ENCODE measurements at places on chromosomes 6 and 20.

GRCh38 chr6:137415127-137415833 lies 78.9 kb downstream of the OLIG3 start:
- DNase-seq = peak; percentile 5

- no peak for DNase-seq
Observed at GRCh38 chr6:154363821-154364220, 7.2 kb upstream of the IPCEF1 start.

GRCh38 chr6:150606647-150607328 lies 7.1 kb downstream of the PLEKHG1 start:
- DNase-seq = no peak

GRCh38 chr6:97133067-97133466 lies 149.9 kb downstream of the MMS22L start:
- DNase-seq = no peak

- DNase-seq = no peak
Observed at GRCh38 chr20:25083141-25083772, 1.3 kb upstream of the VSX1 start.

- DNase-seq = no peak
Observed at GRCh38 chr6:7165890-7166267, 58.1 kb downstream of the RREB1 start.

- DNase-seq = no peak
Observed at GRCh38 chr6:13243033-13243432, 85.3 kb downstream of the TBC1D7 start.

GRCh38 chr6:21887231-21888185 lies 294.0 kb downstream of the SOX4 start:
- no peak for DNase-seq

DNA sequence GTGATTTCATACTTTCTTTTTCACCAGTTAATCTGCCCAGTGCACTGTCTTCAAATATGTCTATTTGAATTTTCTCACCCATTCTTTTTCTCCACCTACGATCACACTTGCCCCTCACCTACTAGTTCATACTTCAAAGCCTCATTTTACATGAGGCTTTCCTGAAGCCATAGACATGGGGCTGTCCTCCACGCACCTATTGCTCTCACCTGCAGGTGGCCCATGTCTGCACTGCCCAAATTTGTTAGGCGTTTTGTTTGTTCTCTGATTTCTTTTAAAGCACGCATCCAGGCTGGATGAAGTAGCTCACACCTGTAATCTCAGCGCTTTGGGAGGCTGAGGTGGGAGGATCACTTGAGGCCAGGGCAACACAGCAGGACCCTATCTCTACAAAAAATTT lies 106.8 kb upstream of the RIPOR2 start:
- DNase-seq = no peak

DNA sequence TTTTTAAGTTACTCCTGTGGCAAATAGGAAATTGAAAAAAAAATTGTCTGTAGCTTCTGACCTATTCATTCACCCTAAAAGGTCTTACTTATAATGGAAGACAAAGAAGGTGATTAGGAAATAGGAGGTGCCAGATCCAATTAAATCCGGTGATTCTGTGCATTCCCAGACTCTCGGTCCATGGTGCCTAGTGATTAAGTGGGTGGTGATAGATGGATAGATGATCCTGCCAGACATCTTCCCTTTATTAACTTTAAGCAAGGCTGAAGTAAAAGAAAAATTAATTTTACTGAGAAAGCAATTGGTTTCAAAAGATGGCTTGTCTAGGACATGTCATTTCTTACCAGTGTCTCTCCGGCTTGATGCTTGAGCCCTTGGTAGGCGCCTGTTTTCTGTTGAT lies 80.0 kb downstream of the SH3BGRL2 start:
- no peak for DNase-seq

GRCh38 chr6:138485586-138486248 lies 13.6 kb downstream of the NHSL1 start:
- DNase-seq = no peak

DNA sequence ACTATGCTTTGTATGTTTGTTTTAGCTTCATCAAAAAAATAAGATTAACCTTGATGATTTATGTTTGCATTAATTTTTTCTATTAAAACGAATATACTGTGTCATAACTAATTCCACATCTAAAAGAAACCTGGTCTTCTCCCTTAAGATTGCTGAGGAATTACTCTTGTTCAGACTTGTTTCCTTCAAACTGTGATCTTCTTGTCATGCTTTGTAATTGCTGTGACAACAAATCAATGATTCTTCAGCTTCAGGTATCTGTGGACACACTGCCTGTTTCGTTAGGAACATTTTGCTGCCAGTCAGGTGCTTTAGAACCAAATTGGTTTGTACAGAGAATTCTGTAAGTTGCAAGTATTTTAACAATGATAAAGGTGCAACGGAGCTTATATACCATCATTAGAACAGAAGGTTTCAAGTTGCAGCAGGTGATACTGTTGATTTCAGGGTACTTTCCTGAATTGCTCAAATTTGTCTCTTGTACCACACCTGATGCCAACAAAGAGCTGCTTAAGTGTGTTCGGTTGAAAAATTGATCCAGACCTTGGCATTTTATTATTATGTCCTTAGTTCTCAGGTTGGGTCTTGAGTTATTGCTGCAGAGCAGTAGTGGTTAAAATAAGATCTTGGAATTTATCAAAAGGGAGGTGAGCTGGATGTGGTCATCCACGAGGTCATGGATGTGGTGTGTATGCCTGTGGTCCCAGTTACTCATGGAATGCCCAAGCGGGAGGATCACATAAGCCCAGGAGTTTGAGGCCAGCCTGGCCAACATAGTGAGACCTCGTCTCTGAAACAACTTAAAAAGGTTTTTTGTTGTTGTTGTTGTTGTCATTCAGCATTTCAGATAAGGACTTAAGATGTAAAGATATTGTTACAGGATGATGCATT lies 19.5 kb downstream of the SYTL3 start:
- no peak for DNase-seq

- DNase-seq = no peak
Observed at GRCh38 chr6:3636060-3636459, 115.5 kb downstream of the PXDC1 start.

- DNase-seq = no peak
Observed at GRCh38 chr6:153135681-153136080, 4.6 kb upstream of the RGS17 start.

GRCh38 chr6:72954716-72955115 lies 270.6 kb downstream of the KHDC1L start:
- DNase-seq = no peak

DNA sequence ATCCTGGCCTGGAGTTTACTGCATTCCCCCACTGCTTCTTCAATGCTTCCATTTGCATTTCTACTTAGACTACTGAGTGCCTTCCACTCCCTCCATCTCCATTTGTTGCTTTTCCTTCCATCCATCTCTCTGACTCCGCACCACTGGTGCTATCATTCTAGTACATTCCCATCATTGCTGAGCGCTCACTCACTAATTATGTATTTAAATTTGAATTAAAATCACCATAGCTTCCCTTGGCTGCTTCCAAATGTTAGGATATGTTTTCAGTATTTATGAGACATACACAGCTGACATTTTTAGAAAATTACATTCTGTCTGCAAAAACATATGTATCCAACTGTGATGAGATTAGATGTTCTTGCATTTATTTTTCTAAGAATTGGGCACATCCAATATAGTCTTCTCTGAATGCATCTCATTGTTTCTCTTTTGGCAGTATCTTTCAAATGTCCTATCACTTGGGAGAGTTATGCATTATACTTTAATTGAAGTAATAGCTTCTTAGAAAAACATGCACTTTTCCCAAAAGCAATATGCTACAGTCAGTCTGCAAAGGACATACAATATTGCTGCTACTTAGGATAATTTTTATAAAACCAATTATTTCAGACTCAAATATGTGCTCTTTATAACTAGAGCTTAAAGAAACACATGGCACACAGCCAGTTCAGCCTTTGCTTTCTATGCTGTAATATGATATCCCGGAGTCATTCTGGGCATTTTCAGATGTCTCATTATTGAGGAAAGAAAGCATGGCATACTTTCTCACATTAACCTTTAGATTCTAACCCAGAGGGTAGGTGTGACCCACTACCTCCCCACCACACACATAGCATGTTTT lies 12.1 kb upstream of the COL21A1 start:
- DNase-seq = no peak

DNA sequence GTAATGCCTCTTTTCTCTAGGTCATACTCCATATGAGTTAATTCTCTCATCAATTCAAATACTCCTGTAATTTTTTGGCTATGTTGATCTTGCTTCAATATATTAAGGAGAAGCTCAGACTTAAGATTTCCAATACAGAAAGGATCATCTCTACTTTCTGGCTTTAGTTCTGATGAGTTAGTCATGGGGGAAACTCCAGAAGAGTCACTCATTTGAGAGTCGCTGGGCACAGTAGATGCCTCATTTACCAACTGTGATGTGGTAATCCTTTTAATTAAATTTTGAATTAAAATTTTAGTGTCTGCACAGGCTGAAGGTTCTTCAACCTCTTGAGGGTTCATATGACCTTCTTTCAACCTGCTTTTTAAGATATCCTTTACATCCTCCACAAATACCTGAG lies 38.5 kb downstream of the DST start:
- DNase-seq = no peak

- no peak for DNase-seq
Observed at GRCh38 chr6:69494595-69494994, 302.2 kb downstream of the LMBRD1 start.

- DNase-seq = no peak
Observed at GRCh38 chr6:168645326-168645725, 204.3 kb downstream of the SMOC2 start.

DNA sequence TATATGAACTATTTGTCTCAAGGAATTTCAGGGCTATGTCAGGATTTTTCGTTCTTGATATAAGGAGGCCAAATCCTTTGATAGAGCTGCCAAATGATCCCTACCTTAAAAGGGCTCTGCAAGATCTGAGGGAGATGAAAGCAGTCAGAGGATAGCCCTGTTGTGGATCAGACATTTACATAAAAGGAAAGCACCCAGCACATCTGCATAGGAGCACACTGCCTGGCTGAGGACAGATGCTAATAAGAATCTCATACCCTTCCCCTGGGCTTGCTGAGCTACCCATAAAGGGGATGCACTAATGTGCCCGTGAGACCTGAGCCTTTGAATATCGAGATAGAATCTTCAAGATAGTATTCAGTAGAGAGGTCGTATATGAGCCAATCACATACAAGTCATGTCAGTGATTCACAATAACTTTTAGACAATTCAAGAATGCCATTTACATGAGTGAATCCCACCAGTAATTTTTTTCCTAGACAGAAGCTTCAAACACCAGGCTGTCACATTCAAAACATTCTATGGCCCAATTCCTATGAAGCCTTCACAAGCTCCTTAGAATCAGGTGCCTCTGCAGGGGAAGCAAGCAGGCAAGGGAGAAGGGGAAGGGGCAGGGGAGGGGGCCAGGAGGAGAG lies 71.1 kb downstream of the STMND1 start:
- DNase-seq = no peak

- DNase-seq = no peak
Observed at GRCh38 chr6:78746457-78746856, 120.9 kb upstream of the IRAK1BP1 start.

- DNase-seq = no peak
Observed at GRCh38 chr20:50464026-50464724, 46.0 kb upstream of the PTPN1 start.

DNA sequence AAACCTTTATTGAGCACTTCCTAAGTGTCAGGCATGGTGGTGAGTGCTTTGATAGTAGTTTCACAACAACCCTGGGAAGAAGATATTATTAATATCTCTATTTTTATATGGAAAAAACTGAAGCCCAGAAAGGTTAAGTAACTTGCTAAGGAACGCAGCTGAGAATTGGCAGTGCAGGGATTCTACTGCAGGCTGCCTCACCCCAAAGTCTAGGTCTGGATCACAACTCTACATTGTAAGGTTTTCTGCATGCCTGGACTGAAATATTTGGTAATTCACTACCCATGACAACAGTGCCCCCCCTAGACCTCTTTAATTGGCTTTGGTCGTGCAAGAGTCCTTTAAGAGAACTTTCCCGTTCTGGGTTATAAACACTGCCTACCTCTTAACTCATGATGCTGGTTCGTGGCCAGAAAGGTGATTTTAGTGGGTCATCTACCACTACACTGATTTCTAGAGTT lies 67.1 kb upstream of the KCNQ5 start:
- DNase-seq = no peak

DNA sequence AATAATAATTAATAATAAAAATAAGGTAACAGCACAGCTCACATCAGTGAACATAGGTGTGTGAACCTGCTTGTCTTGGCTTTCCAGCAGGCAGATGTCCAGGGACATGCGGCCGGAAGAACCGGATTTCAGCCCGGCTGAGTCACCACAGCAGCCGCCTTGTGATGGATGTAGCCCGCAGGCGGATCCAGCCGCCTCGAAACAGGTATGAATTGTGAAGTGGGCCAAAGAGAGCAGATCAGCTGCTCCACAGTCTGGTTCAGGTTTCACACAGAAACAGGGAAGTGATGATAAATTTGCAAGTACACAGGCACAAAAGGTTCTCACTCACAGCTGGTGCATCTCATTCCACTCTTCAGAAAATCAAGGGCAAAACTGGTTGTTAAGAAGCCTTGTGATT lies 55.1 kb downstream of the ID4 start:
- no peak for DNase-seq

- no peak for DNase-seq
Observed at GRCh38 chr6:7604506-7604905, 14.5 kb downstream of the SNRNP48 start.

DNA sequence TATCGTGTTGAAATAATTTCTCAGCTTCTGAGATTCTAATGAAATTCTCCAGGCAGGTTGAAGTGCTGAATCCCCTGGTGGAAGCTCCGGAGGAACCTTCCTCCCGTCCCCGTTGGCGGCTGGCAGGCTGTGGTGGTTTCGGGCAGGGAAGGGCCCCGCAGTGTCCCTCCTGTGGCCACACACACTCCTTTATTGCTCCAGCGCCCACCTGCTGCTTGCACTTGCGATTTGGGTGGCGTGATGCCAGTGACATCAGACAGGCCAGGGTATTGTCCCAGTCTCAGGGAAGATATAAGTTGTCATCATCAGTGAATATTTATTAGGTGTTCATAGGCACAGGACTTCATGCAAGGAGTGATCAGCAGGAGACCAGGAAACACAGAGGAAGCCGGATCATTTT lies 530.4 kb downstream of the QKI start:
- no peak for DNase-seq

DNA sequence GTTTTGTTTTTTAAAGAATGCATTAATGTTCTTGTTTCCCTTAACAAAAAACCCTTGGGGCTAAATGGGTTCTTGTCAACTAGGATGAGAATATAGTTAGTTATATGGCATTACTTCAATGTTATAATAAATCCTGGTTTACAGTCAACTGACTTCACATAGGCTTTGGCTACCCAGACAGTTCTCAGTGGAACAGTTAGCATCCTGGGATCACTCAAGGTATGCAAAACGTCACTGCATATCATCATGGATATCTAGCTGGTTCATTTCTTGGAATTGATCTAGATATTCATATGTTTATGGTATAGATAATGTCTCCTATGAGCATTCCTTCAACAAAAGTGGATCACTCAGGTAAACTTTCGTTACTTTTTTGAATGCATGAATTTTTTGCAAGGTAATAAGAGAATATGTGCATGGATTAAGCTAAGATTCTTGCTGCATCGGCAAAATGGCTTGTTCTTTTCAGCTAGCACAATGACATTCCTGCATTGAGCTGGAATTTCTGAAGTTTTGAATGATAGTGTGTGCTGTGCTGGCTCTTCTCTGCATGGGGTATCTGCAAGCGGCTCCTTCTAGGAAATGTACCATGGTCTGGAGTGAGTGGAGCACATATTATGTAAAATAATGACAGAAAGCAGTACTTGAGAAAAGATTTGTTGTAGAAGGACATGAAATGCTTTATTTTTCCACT lies 138.9 kb downstream of the ADGRG6 start:
- no peak for DNase-seq

Measured in GM19239 (cell line).